Cortex of kidney (tissue), 1 donor: ENCODE measurements at places on chromosomes 2 and 18.

- no peak for DNase-seq
Observed at GRCh38 chr18:44823286-44823685, 142.6 kb downstream of the SETBP1 start.

- DNase-seq = no peak
Observed at GRCh38 chr18:62438866-62439265, 84.0 kb upstream of the ZCCHC2 start.

- no peak for DNase-seq
Observed at GRCh38 chr18:9691235-9691634, 16.9 kb upstream of the RAB31 start.

DNA sequence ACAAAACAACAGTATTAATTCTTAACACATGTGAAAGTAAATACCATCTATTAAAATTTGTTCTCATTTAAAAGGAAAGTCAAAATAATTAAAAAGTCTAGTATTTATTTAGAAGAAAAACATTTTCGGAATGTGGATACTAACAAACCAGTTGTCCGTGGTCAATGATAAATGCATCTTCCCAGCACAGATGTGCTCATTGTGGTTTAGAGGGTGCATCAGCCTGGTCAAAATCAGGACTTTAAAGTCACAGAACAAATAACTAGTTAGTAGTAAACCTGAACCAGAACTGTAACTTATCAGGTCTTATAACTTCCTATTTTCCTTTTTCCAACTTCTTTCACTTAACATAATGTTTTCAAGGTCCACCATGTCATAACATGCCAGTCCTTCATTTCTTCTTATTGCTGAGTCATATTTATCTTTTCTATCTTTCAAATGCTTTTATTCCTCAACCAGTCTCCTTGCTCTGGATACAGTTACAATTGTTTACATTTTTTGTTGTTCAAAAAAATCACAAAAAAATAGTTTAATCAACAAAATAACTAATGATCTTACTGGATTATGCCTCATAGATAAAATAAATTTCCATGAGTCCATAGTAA lies 55.8 kb downstream of the ID2 start:
- DNase-seq = no peak

GRCh38 chr2:241636182-241637017 lies 558 bp downstream of the THAP4 start:
- no peak for DNase-seq

- DNase-seq = no peak
Observed at GRCh38 chr2:24754985-24755705, 38.0 kb downstream of the PTRHD1 start.

- DNase-seq = no peak
Observed at GRCh38 chr18:907115-907884, 2.6 kb downstream of the ADCYAP1 start.

DNA sequence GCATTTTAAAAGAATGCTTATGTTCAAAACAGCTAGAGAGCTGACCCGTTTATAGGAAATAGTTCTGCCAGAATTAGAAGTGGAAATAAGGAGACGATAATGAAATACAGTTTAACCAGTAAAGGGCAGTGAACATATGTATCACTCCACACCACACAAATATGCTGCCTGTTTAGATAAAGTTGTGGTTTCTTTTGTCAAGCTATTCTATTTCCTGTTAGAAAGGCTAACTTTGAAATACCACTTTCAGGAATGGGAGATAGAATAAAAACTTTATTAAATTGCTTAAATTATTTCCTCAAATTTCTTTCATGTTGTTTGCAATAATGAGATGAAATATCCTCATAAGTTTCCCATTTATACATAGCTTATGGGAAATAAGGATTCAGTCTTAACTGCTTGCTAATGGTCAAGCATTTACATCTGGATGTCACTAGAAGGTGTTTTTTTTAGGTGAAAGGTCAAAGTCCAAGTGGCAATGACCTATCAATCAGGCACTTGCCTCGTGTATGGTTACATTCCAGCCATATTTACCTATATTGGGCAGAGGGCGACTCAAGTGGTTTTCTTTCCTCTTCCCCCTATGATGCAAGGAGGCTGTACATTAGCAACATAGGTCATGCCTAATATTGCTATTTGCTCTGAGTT lies 148.9 kb downstream of the ZEB2 start:
- no peak for DNase-seq

- no peak for DNase-seq
Observed at GRCh38 chr18:35589546-35589945, 8.0 kb downstream of the GALNT1 start.

DNA sequence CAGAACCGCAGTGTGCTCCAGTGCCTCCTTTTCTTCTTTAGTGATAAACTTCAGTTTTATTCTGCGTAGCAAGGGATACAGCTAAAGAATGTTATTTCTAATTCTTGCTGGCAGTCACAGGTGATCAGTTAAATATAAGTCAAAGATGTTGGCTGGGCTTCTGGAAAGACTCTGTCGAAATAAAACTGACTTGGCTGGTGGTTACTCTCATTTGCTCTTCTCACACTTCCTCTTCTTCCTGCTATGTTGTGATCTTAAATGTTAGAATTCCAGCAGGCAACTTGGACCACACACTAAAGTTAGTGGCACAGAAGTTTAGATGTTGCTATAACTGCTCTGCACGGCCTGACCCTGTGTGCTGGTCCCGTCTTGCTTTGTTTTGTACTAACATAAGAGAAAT lies 278.6 kb downstream of the CDH19 start:
- no peak for DNase-seq

DNA sequence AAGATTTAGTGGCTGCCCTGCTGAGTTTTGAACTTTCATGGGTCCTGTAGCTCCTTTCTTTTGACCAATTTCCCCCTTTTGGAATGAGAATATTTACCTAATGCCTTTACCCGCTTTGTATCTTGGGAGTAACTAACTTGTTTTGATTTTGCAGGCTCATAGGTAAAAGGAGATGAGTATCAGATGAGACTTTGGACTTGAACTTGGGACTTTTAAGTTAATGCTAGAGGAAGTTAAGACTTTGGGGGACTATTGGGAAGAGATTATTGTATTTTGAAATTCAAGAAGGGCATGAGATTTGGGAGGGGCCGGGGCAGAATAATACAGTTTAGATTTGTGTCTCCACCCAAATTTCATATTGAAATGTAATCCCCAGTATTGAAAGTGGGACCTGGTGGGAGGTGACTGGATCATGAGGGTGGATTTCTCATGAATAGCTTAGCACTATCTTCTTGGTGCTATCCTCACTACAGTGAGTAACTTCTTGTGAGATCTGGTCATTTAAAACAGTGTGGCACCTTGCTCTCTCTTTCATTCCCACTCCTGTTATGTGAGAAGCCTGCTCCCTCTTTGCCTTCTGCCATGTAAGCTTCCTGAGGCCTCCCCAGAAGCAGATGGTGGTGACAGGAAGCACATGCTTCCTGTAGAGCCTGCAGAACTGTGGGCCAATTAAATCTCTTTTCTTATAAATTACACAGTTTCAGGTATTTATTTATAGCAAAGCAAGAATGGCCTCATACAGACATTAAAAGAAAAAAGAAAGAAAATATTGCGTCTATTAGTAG lies 6.1 kb downstream of the ADI1 start:
- DNase-seq = no peak

- no peak for DNase-seq
Observed at GRCh38 chr2:161625996-161626395, 1.8 kb downstream of the SLC4A10 start.

DNA sequence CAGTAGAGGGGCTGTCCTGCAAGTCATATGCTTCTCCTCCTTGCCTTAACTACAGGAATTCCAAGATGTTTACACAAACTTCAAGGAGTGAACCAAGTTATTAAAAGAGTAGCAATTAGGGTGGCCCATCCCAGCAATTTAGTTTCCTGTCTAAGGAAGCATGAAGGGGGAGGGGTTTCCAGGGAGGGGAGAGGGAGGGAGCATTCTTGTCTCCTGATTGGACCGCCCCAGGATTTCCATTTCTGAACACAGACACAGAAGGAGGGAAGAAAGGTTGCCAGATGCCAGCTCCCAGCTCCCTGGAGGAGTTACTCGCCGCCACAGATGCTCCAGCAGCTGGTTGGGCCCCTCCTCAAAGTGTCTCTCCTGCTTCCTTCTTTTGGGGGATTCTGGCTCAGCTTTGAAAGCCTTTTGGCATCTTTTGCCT lies 107.6 kb downstream of the TRIB2 start:
- no peak for DNase-seq

DNA sequence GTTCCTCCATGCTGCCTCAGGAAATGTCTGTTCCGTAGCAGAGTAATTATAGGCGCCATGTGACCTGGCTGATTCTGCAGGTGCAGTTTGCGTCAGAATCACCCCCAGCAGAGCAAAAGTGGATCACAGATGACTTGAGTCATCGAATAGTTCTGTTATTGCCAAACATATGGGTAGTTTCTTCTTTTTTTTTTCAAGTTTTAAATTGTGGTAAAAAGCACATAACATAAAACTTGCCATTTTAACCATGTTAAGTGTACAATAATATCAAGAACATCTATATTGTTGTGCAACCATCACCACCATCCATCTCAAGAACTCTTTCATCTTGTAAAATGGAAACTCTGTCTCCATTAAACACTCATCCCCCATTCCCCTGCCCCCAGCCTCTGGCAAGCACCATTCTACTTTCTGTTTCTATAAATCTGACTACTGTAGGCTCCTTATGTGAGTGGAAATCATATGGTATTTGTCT lies 177.7 kb upstream of the TWIST2 start:
- no peak for DNase-seq

GRCh38 chr2:28282861-28283646 lies 109.6 kb upstream of the FOSL2 start:
- DNase-seq = no peak
